Activated T-helper 9 cell treated with anti-CD3 and anti-CD28 coated beads, Interleukin-2, amount 50 U/mL, for 16 hours (primary cell): ENCODE measurements at places on chromosomes 7 and 10.
A peak's percentile ranks its signal among the peaks of the same experiment; 100 is the strongest.

- DNase-seq, result no peak
These were observed 41.1 kb downstream of the INSIG1 start for GRCh38 chr7:155338632-155339320.

DNA sequence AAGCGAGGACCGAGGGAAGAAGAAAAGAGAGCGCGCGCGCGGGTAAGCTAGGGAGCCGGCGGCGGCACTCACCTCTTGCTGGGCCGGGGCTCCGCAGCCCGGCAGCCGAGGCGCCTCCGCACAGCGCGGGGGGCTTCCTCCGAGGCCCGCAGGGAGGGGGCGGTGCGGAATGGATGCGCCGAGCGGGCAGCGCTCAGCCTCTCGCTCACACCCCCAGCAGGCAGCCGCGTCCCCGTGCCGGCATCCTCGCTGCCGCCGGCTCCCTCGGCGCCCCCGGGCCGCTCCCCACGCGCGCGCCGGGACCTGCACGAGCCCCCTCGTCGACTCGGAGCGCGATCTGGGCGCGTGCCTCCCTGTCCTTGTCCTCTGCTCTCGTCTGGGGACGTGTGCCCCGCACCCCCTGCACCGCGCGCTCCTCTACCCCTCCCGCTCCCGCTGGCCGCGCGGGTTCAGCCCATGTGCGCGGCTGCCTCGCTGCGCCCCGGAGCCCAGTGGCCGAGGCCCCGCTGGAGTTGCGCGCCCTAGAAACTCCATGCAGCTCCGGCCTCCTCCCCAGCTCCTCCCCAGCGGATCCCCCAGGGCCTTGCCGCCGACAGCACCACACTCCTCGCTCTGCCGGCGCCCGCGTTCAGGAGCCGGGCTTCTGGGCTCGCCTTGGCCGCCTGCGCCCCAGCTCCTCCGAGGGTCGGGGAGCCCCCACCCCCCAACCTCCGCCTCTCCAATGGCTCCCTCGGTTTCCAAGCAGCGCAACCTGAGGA, 75.3 kb downstream of the CALN1 start:
- DNase-seq, result no peak

DNA sequence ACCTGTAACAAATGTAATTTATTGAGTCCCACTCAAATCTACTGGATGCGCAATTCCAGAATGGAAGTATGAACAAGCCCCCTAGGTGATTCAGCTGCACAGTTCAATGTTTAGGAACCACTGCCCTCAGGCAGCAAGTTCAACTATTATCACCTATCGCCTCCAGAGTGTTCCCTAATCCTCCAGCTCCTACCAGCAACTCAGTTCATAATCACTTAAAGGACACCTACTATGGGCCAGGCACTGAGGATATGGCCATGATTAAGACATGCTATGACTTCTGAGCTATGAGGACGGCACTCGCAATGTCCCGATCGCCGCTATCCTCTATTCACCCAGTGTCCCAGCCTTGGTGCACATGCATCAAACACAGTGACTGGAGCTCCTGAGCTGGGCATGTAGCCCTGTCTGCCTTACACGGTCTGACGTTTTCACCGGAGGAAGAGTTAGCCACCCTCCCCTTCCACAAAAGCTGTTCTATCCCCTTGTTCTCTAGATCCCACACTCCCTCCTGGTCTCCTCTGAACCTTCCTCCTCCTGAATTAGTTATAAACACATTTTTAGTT, 22.3 kb downstream of the RHEB start:
- DNase-seq, result no peak

DNA sequence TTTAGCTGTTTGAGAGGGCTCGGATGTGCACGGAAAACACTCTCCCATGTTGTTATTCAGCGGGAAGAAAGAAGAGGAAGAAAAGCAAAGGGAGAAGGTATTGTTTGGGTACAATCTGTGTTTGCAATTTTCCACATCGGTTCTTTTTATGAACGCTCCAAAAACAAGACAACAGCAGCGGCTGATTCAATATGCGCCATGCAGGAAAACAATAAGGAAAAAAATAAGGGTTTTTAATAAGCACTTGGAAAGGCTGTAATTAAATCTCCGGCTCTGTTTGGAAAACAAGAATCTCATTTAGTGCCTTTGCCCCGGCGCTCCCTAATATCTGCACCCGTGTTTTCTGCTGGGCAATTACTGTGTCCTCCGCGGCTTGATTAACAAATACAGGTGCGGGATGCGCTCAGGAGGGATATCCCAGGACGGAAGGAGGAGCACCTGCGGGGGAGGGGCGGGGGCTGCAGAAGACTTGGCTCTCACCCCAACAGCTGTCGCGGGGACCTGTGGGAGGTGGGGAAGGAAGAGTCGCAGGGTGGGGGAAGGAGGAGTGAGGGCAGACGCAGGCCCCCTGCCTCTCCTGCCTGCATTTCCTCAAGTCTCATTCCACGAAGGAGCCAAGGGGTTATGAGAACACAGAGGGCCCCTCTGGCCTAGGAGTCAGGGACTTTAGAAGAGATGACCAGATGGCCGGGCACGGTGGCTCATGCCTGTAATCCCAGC, 181.5 kb upstream of the PODXL start:
- no peak for DNase-seq

DNA sequence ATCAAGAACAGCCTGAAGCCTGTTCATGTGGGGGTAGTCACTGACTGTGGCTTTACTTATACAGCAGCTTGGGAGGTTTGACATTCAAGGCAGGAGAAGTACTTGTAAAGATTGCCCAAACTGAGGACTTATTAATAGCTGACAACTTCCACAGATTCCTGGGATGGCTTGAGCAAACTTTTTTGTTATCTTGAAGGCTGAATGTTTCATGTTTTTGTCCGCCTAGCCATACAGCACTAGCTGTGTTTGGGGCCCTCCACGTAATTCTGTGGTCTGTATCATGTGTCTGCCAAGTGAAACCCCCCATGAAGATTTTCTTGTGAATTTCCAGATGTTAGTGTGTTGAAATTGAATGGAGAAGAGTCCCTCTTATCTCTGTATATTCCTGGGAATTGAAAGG, 38.6 kb downstream of the FAS start:
- no peak for DNase-seq

GRCh38 chr10:71727105-71727737, 7.6 kb upstream of the C10orf105 start:
- DNase-seq, result peak; percentile 44

GRCh38 chr7:105036217-105037168, 22.5 kb downstream of the KMT2E start:
- DNase-seq, result no peak

DNA sequence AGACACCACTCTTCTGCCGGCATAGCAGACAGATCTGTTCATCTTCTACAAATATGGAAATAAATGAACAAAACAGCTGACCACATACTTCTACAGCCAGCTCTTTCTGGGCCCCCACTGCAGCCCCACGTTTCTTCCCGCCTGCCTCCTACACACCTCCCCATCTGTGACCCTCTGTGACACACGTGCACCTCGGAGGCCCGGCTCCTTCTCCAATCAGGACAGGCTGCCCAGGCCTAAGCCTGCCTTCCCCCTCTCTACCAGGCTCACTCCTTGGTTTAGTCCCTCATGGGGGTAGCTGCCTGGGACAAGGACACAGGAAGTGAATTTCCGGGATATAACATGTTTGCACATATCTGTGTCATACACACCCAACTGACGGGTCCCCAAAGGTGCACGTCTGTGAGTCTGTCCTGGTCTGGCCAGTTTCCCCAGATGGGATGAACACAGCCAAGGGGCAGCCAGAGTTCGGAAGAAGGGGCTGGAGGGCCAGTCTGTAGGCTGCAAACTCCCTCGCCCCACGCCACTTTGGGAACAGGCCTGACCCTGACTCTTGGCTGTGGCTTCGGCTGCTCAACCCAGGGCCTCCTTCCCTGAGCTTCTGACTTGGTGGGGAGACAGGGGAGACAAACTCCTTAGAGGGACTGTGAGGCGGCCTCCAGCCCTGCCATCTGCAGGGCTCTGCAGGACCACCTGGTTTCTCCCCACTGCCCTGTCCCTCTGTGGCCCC, 30.3 kb downstream of the PITRM1 start:
- DNase-seq, result no peak

- no peak for DNase-seq
These were observed 58.8 kb downstream of the WDR37 start for GRCh38 chr10:1114719-1115606.

DNA sequence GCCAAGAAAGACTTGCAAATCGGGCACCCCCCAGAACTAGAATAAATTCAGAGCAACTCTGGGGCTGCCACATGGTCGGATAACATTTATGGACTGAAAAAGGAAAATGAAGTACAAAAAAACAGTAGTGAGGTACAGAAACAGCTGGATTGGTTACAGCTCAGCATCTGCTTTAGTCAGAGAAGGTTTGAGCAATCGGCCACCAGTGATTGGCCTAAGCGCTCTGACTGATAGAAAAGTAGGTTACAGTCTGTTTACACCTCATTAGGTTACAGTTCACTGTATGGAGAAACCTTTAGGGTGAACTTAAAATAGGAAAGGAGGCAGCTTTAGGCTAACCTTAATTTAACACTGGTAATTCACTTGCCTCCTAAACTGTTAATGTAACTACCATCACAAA, 102.0 kb upstream of the DKK1 start:
- DNase-seq, result no peak

DNA sequence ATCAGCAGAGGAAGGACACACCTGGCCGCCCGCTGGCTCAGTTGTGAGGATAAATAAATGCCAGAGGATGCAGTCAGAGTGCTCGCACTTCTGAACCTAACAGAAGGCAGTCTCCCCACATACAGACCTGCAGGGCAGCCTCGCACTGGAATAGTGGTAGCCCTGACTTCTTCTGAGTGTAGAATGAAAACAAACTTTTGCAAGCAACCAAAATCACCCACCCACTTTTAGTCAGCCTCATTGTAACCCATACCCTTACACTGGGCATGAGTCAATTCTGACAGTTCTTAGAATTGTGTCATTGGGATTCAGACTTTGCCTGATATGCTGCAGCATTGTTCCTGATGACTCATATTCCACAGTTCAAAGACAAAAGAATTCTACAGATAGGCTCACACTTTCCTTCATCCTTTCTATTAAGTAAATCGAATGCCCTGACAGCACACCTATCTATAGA, 167.0 kb upstream of the CDK1 start:
- peak; percentile 2 for DNase-seq

DNA sequence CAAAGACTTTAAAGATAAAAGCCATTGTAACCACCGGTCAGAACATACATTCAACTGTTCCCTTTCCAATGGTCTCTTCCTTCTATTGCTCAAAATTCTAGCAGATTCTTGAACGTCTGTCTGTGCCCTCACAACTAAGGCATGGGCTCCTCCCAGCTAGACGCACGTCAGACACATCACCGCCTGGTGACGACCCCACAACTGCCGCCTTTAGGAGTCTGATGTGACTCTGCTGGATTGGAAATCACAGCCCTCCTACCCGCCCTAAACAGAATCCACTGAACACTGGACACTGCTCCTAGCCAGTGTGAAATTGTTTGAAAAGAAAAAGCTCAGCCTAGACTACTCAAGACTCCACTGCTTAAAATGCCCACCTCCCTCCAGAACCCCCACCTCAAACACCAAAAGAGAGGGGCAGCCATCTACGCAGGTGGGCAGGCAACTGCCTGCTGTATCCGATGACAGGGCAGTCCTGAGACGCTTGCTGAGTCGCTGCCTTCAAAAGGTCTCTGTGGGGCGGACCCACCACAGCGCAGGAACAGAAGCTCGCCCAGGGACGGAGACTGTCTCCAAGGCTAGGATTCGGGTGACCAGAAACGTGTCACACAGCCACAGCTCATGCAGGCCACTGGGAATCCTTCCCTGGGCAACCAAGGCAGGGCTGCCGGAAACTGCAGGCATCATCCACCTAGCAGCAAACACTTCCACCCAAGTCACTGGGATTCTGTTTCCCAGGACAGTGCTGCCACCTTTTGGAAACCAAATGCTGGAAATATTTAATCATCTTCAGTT, 34.7 kb downstream of the GSDME start:
- no peak for DNase-seq

DNA sequence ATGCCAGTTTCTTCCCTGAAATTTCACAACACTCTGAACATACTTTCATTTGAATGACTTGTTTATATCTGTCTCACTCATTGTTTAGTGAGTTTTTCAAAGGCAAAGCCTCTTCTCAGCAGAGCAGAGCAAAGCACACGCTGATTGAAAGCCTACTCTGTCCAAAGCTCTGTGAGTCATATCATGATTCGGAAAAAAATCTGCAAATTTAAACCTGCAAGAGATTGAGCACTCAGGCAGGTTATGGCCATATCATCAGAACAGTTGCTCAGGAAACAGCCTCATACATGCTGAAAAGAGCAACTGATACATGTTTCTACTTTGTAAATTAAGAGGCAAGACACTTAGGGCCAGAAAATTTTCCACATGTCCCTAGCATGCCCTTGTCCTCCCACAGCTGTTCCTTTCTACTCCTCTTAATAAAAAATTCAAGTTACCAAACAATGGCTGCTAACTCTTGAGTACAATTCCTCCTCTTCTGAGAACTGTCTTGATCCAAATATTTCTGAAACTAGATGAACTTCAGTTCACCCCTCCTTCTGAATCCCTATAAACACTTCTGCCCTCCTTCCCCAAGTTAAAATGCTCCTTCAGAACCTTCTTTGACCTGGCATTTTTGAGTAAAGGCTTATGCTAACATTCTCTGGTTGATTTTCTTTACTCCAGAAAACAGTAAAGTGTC, 140.6 kb upstream of the HPS1 start:
- no peak for DNase-seq

- DNase-seq, result no peak
These were observed 77.9 kb downstream of the CCDC71L start for GRCh38 chr7:106583100-106583499.

GRCh38 chr7:47580175-47580706, 1.7 kb downstream of the TNS3 start:
- no peak for DNase-seq

- no peak for DNase-seq
These were observed 48.3 kb downstream of the BUB3 start for GRCh38 chr10:123202506-123202905.

DNA sequence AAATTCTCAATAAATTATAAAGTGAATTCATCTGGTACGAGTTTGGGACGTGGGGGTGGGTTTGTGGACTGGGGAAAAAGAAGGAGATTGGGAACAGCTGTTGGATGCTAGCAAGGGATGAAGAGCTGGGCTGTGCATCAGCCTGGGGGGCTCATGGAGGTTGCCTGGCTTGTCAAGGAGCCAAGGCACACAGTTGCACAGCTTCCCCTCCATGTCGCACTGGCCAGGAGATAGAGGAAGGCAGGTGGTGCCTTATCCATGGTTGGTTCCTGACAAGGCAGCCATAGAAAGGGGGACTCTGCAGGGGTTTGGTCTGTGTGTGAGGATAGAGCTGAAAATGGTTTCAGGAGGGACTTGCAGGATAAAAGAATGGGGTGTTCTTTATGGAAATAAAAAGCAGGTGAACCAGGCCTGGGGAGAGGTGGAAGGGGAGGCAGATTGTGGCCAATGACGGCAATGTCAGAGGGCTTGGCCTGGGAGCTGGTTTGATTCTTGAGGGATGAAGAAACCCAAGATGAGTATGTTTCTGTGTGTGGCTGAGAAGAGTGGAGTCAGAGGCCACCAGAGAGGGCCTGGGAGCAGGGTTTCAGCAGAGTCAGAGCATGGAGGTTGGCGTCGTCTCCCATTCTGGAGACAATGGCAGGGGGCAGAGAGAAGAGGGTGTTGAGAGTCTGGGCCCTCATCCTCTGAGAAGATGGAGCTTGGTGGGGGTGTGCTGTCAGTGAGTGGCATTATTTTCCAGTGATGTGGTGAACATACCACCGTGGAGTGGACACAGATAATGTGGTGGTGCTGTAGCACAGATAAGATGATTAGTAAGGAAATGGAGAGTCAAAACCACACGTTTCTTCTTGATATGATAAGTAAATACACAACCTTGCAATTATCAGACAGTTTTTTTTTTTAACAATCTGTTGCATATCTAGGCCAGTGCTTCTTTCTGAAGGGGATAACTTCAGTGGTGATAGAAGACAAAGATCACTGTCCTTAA, 108.2 kb downstream of the PTPN20 start:
- DNase-seq, result no peak

- DNase-seq, result no peak
These were observed 23.7 kb upstream of the ELFN1 start for GRCh38 chr7:1646391-1646790.
